ENCODE measurements at places on chromosomes 6 and 20.

- no peak for DNase-seq
These were observed 102.0 kb downstream of the ERMARD start for GRCh38 chr6:169853196-169854082.

DNA sequence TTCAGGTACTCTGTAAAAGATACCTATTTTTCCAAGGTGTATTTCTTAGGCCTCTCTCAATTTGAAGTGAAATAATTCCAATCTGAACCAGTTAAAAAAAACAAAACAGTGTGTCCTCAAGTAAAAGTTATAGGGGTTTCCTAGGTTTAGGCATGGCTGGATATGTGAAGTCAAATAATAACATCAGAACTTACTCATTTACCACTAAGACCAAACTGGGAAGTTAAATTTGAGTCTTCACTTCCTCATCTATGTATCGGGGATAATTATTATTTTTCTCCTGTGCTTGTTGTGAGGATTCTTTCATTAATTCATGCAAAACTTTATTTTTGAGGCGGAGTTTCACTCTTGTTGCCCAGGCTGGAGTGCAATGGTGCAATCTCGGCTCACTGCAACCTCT, 86.2 kb upstream of the PTPRK start:
- DNase-seq, result no peak

DNA sequence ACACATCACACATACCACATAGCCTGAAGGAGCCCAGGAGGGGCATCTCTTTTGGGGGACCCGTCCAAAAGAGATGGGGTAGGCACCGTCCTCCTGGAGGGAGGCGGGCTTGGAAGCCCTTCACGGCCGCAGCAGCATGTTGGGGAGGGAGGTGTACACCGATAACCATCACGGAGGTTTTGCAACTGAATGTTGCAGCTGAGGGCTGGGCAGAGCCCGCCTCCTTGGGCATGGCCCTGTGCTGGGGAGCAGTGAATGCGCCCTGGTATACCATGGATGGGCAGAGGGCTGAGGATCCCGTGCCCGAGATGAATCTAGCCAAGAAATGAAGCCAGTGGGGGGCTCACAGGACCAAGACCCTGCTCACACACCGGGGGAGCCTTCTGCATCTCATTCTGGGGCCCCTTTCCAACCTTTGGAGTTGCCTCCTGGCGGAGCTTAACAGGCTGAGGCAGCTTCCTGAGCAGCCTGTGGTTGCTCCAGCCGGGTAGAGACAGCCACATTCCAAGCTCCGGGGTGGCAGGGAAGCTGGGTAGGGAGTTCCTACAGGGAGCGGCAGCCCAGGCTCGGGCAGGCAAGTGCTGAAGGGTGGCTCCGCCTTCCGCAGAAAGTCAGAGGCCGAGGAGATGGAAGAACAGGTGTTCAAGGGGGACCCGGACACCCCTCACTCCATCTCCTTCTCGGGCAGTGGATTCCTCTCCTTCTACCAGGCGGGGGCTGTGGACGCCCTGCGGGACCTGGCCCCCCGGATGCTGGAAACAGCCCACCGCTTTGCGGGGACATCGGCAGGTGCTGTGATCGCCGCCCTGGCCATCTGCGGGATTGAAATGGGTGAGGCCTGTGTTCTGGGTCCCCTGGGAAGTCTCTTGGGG, at the start of gene PNPLA1:
Gene PNPLA1 (plus strand): TSS at position 227 of the 872 bp plus-strand sequence. CDS start 400 bp downstream, at position 627.
- no peak for DNase-seq

DNA sequence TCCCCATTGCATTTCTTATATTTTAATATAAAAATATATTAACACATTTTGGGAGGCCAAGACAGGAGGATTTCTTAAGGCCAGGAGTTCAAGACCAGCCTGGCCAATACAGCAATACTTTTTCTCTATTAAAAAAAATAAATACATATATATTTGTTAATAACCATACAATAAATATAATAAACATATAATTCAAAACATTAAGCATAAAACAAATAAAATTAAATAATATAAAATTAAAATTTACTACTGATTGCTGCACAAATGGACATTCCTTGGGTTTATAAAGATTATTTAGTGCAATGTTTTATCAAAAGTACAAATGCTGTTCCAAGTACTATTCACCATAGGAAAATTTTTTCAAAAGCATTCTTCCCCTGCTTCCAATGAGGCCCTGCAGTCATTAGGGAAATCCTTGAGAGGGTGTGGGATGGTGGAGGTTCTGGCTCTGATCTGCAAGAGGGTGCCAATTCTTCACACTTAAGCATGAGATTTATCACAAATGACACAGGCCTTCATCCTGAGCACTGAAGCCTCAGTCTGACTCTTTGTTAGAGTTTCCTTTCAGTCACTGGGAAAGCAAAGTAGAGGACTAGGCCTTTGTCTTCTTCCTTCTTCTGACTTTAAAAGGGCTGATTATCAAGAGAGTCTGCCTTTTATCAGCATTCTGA, 596.7 kb downstream of the EPM2A start:
- no peak for DNase-seq

DNA sequence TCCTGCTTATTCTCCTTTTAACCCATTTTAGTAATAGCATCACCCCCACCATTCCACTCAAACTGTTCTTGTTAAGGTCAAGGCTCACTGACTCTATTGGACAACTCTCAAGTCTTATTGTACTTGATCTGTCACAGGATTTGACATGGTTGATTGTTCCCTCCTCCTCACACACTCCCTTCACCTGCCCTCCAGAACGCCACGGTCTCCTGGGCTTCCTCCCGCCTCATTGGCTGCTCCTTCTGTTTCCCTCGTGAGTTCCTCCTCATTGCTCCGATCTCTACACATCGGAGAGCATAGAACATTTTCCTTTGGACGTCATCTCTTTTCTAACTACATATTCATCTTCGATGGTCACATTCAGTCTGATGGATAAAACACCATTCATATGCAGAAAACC, 55.1 kb downstream of the STMND1 start:
- DNase-seq, result no peak

DNA sequence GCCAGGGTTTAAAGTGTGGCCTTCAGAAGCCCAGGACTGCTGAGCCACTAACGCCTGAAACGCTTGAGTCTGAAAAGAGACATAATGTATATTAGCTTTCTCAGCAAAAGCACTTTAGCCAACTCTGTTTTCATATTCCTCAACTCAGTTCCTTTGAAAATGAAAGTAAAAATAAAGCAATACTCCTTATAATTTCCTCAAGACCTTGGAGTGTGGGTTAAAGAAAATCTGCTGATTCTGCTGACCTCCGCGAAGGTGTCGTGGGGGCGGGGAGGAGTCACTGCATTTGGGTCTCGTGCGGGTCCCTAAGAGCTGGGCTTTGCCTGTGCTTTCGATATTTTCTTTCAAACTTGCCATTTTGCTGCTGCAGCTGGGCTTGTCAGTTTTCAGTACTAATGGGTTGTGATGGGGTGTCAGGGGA, 142.2 kb upstream of the ARID1B start:
- DNase-seq, result no peak

Data from activated CD4-positive, alpha-beta T cell treated with anti-CD3 and anti-CD28 coated beads for 1 hour (primary cell).